ENCODE measurements at places on chromosomes 2 and 18.

DNA sequence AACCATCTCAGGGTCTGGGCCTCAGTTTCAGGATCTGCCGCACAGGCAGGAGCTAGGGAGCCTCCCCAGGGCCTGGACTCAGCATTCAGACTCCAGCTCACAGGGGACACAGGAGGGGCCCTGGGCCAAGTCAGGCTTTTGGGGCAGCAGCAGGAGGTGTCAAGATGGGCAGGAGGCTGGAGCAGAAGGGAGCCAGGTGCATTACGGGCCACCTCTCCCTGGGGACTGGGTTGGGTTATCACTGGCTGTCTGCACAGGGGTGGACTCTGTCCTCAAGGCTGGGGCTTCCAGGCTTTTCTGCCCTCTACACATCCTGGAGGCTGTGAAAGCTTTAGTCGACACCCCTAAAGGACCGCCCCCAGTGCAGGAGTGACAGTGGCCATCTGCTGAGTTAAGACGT, 20.0 kb downstream of the AQP12A start:
- no peak for DNase-seq

DNA sequence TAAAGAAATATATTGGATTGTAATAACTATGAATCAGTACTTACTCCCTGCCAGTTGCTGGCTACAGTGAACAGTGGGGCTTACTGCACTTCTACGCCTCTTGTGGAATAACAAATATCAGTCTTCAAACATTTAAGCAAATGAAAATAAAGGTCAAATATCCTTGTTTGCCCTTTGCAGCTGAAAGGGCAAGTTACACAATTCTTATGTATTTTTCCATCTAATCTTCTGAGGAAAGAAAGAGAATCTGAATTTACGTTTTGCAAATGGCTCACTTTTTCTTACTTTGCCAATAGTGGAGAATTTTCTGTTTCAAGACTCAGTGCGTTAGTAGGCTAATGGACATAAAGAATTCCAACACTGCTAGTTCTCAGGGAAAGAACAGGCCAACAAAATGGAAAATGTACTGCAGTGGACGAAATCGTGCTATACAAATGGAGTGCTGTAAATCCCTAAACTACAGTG, 157.2 kb upstream of the TMEM200C start:
- DNase-seq: no peak

DNA sequence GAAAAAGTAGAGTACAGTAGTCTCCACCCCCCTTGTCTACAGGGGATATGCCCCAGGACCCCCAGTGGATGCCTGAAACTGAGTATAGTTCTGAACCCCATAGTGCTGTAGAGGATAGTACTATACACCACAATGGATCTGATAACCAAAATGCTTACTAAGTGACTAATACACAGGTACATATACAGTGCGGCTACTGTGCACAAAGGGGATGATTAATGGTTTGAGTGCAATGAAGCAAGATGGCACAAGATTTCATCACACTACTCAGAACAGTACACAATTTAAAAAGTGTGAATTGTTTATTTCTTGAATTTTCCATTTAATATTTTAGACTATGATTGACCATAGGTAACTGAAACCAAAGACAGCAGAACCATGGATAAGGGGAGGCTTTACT, 446.9 kb upstream of the NRP2 start:
- DNase-seq: no peak

- no peak for DNase-seq
These were observed 7.9 kb downstream of the GREB1 start for GRCh38 chr2:11541693-11542274.
